IMR-90 (cell line): ENCODE measurements at places on chromosomes 7 and 10. TPM values are rescaled to one million over a fixed set of nuclear protein-coding genes. Genes with fewer than 3 reads are reported as not detected.
A peak's percentile ranks its signal among the peaks of the same experiment; 100 is the strongest.

KLF14 gene
- total RNA-seq = not detected in 2 replicates

RAMP3 gene
- not detected in 2 replicates for total RNA-seq

HECW1 gene
- 1.1 and 1.3 TPM in 2 replicates for total RNA-seq

ZPBP gene
- total RNA-seq = not detected in 2 replicates

MCM10 gene
- total RNA-seq = 11.8 and 14.4 TPM in 2 replicates

SEPTIN14 gene
- not detected in 2 replicates for total RNA-seq

DNA sequence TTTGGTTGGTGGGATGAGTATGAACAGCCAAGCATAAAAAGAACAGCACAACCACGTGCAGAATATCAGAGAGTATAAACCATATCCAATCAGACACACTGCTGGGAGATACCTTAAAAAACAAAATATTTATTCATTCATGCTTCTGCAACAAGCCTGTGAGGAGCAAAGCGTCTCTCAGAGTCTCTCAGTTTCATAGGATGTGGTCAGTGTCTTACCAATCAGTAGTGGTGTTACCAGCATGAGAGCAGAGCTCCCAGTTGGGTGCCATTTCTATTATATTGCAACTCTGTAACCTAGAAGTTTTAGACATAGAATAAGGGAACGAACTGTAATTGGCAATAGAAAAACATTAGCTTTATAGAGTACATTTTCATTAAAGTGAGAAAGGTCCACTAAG is 445.9 kb upstream of the LRRN3 start:
- DNase-seq = no peak

DNA sequence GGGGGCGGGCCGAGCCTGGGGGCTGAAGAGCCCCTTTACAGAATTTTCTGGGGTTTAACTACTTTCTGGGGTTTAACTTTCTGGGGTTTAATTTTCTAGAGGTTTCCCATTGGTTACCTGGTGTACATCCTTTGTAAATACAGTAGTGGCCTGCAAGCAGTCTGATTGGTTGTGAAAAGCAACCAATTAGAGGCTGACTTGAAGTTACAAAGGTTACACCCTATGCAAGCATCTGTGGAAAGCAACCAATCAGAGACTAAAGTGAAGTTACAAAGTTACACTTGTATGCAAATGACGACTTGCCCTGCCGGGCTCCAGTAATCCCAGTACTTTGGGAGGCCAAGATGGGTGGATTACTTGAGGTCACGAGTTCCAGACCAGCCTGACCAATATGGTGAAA is 27.4 kb downstream of the GTF2I start:
- DNase-seq = no peak

- DNase-seq = no peak
These were observed 704.7 kb upstream of the C7orf33 start for GRCh38 chr7:147885869-147886268.

GRCh38 chr10:102511583-102512274 is 8.0 kb downstream of the SUFU start:
- DNase-seq = no peak

DNA sequence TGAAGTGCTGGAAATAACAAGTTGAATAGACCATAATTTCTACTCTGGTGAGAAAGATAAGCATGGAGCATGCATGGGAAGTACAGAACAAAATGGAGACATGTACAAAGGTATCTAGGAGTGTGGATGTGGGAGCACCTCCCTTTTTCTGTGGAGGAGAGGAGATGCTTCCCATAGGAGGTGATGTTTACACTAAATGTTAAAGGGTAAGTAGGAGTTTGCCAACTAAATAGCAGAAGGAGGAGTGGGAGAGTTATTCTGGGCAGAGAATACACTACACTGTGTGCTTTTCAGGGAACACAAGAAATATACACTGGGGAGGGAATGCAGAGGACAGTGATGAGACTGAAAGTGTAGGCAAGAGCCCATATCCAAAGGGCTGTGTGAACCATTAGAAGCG is 21.1 kb upstream of the PANK1 start:
- DNase-seq = no peak

GRCh38 chr10:46314071-46314470 is 27.3 kb downstream of the ANTXRL start:
- no peak for DNase-seq

- DNase-seq = peak; percentile 35
These were observed 116.9 kb upstream of the ANLN start for GRCh38 chr7:36272567-36273269.

GRCh38 chr7:12769444-12769843 is 82.0 kb downstream of the ARL4A start:
- peak; percentile 34 for DNase-seq

GRCh38 chr7:134844200-134844599 is 64.8 kb downstream of the CALD1 start:
- DNase-seq = no peak

- DNase-seq = no peak
These were observed 187.9 kb upstream of the IMMP2L start for GRCh38 chr7:111750228-111750627.

- no peak for DNase-seq
These were observed 56.0 kb downstream of the CPXM2 start for GRCh38 chr10:123835575-123835974.

GRCh38 chr7:44633254-44634186 is 27.1 kb downstream of the OGDH start:
- peak; percentile 97 for DNase-seq

GRCh38 chr7:116228241-116228640 is 17.9 kb downstream of the TES start:
- DNase-seq = no peak

GRCh38 chr7:112199035-112199655 is 7.1 kb downstream of the DOCK4 start:
- peak; percentile 54 for DNase-seq

GRCh38 chr7:18574676-18575075 is 79.1 kb downstream of the HDAC9 start:
- no peak for DNase-seq

DNA sequence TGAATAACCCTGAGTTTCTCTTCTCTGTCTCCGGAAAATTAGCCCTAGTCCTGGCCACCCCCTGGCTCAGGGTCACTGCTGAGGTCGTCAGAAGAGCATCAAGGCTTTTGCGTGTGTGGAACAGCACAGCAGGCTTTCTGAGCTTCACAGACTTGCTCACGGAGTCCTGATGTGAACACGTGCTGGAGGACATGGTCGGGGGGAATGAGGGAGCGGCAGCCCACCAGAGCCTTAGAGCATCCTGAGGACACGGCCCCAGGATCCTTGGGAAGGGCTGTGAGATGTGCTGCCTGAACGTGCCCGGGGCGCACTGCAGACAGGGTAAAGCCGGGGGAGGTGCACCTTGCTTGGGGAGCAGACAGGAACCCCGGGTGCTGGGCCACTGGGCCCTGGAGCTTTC is 28.8 kb downstream of the TMEM120A start:
- DNase-seq = no peak

GRCh38 chr10:29501692-29502091 is 133.1 kb downstream of the SVIL start:
- DNase-seq = peak; percentile 87

- no peak for DNase-seq
These were observed 7.2 kb downstream of the ZNF467 start for GRCh38 chr7:149766135-149766675.
